ENCODE measurements at places on chromosomes 11 and 22.

- no peak for DNase-seq
Observed at GRCh38 chr22:31637447-31637890, 24.5 kb downstream of the PISD start.

- no peak for DNase-seq
Observed at GRCh38 chr11:94776351-94777321, 8.5 kb downstream of the AMOTL1 start.

DNA sequence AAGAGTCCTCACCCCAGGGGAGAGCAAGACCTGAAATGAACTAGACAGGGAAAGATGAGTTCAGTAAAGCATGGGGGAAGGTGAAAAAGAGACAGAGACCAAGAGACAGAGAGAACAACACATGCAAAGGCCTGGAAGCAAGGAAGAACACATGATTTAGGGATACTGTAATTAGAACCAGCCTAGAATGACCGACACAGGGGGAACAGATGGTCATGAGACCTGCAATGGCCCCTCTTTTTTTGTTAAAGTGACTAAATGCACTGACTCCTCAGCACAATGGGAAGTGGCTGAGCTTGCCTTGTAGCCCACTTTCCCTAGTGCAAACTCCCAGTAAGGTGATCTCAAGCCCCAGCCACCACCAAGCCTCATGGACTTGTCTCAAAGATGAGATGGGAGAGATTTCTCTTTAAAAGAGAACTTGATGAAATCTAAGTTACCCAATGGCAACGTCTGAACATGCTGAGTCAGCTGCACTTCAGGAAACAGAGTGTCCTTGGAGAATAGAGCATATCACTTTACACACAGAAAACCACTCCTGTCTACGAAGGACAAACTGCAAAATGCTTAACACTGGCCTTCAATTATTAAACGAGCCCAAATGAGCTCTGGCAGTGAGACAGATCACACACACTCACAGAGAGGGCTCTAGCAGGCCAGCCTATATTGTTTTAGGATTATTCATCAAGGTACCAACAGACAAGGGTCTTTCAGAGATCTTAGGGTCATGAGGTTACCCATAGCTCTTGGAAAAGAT is 91.0 kb downstream of the SERGEF start:
- DNase-seq = no peak

- DNase-seq = peak; percentile 58
Observed at GRCh38 chr11:78202733-78203167, 14.0 kb downstream of the USP35 start.

DNA sequence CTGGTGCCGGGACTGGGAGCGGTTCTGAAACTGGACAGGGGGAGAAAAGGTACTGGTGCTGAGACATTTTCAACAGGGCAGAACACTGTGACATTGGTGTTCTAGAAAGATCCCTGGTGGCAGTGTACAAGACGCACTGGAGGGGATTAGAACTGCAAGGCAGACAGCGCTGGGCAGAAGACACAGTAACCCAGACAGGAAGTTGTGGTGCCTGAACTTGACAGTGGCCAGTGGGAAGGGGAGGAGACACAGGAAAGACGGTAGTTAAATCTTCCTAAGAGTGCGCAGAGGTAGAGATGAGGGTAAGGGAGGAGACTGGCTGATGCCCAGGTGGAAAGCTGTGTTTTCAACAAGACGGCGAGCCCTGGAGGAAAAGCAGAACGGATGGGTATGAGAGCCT is 24.5 kb downstream of the FAM227A start:
- no peak for DNase-seq

DNA sequence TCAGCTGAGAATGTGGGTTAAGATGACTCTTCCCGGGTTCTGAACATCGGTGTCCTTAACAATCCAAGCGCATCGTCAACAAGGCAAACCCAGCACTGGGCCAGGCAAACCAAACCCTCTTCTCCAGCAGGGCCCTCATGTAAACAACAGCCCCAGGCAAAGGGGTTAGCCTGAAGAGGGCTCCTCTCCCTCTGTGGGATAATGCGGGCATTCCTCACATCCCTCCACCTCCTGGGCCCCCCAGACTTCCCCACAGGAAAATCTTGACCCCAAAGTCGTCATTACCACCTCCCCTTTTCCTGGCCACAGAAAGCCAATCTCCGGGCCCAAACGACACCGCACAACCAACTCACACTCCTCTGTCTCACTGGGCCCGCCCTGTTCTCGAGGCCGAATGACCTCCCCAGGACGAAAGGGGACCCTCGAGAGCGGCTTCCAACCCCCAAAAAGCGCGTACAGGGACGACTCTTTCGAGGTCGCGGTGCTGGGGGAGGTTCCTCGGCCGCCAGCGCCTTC is 566 bp downstream of the DDB1 start:
- no peak for DNase-seq
